ENCODE measurements at places on chromosomes 7 and 10.

GRCh38 chr7:38932509-38933168 lies 23.6 kb upstream of the VPS41 start:
- DNase-seq: peak; percentile 41

- no peak for DNase-seq
These were observed 72.9 kb upstream of the PRLHR start for GRCh38 chr10:118668228-118668952.

DNA sequence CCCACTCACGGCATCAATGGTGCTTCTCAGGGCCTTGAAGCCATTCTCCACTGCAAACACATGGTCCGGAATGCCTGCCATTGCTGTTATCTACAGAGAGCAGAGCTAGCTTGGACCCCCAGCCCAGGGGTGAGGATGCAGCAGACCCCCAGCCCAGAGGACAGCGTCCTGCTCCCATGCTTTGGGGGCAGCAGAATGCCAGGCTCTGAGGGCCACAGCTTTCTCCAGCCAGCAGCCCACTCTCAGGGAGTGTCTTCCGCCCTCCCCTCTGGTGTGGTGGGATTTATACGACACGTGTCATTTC lies 48.1 kb upstream of the MSMB start:
- no peak for DNase-seq

- no peak for DNase-seq
These were observed 80.4 kb downstream of the CLEC2L start for GRCh38 chr7:139603896-139604295.

DNA sequence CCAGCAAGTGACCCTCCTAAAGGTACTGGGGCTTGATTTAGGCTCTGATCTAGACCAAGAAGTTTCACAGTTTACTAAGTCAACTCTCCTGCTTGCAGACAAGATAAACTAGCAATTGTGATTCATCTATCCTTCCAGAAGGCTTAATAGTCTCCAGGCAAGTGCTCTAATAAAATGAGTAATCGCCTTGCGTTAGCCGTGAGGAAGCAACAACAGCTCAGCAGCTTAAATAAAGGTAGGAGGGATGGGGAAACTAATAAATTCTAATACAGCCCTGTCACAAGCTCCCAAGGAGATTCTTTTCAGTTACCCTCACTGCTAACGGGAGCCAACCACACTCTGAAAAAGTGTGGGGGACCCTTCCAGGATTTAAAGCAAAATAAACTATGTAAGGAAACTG lies 48.4 kb downstream of the FRMD4A start:
- peak; percentile 96 for DNase-seq

DNA sequence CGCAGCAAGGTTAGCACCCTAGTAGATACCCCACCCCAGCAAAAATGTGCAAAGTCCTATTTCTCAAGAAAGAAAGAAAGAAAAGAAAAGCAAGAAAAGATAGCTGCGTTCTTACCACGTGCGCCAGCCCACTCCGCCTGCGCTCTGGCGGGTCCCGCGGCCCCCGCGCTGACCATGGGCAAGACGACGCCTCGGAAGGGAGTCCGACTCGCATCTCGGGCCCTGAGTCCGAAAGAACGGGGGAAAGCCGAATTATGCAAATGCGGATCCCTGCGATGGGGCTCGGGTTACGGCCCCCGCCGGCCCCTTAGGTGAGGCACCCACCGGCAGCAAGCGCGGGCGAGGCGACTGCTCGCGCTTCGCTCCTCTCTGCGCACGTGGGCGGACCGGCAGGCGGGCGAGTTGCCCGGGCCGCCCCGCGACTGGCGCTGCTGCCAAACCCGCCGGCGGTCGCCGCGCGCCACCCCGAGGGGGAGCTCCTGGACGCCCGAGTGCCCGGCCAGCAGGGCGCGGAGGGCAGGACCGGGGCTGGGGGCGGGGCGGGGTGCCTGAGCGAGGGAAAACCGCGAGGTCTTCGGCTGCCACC lies 2.4 kb upstream of the EGR2 start:
- no peak for DNase-seq

- DNase-seq: no peak
These were observed 149.2 kb downstream of the DYNC1I1 start for GRCh38 chr7:95921543-95921942.
